ENCODE measurements at places on chromosomes 16 and 17.
A peak's percentile ranks its signal among the peaks of the same experiment; 100 is the strongest.

DNA sequence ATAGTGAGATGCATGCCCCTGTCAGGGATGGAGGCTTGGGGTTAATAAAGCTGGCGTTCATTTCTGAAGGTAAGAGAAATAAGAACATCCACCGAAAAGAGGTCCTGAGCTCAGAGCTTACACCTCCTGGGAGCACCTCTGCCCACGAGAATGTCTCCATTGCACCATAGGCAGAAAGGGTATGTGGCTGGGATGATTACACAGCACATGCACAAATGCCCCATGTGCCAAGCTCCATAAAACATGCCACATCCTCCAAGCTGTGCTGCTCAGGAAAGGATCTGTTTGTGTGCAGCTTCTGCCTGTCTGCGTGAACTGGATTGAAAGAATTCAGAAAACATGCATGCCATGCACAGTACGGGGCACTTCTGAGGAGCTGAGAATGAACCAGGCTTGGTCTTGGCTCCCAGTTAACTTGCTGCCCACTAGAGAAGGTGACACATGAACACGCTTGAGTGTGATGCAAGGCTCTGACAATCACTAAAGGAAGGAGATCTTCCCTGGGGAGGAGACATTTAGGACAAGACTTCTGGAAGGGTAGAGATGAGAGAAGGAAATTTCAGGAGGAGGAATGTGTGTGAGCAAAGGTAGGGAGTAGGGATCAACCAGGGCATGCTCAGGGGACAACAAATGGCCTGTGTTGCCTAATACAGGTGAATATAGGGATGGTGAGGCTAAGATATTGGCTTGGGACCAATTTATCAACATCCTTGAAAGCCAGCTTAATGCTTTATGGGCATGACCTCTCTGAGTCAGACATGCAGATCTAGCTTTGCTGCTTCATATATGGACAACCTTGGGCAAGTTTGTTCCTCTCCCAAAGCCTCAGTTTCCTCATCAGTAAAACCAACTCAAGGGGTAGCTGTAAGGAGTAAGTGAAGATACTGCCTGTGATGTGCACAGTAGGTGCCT, 32.0 kb upstream of the SMPD3 start:
- no peak for DNase-seq

GRCh38 chr16:15741207-15741871, 91.3 kb downstream of the NDE1 start:
- DNase-seq: no peak

- DNase-seq: no peak
Measured at GRCh38 chr17:45336390-45337182, 19.8 kb upstream of the MAP3K14 start.

DNA sequence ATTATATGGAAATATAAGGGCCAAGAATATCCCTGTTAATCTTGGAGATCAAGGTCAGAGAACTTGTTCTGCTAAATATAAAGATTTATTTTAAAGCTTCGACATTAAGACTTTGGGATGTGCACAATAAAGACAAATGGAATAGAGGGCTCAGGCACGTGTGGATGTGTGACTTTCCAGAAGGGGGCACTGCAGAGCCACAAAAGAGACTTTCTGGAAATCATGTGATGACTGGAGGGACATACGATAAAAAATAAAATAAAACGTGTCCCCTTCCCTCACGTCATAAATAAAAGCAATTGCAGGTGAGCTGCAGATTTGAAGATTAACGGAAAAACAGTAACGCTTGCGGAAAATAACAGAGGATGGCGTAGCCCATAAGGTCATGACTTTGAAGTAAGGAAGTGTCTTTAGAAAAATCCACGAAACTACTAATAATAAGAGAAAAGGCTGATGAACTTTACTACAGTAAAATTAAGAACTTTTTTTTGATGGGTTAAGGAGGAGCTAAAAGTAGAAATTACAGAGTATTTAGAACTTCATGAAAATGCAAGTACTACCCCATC, 9.4 kb upstream of the ENGASE start:
- peak; percentile 75 for DNase-seq

Data from CD4-positive, alpha-beta T cell treated with Interleukin-10 for 1 hour (primary cell).